A549 treated with dexamethasone at 1 μM for 4 hours (cell line): ENCODE measurements at places on chromosomes 4 and X. TPM values are rescaled to one million over a fixed set of nuclear protein-coding genes. Genes with fewer than 3 reads are reported as not detected.

ZXDA gene
- 1.2 to 2.2 TPM (median 1.7 TPM) in 5 replicates for total RNA-seq

FOXP3 gene
- 0.06 to 0.15 TPM (median 0.13 TPM) in 5 replicates for total RNA-seq

XKRX gene
- total RNA-seq = 0.83 to 1.2 TPM (median 0.89 TPM) in 5 replicates

TMEM150C gene
- total RNA-seq = 0.59 to 1.2 TPM (median 0.94 TPM) in 5 replicates

LONRF3 gene
- 1.7 to 3.9 TPM (median 3.5 TPM) in 5 replicates for total RNA-seq

ANXA10 gene
- total RNA-seq = 2.3 to 2.9 TPM (median 2.7 TPM) in 5 replicates

UGT2B10 gene
- total RNA-seq = 0.05 TPM in 1 of 5 replicates, not detected in the others
